ENCODE measurements at places on chromosomes 16 and 17.

DNA sequence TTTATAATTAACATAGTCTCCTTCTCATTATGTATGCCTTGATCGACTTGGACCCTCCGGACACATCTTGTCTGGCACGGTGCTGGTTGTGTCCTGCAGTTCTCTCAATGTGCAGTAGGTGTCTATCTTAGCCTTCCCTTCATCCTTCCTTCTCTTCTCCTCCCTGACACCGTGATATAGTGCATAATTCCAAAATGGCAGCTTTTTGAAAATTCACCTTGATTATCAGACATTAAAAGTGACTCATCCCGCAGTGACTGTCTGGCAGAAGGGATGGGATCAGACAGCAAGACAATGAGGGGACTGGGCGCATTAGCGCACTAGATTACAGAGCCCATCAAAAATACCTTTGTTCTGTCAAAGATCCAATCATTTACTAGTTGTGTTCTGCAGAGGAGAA, 70.0 kb upstream of the PMFBP1 start:
- DNase-seq, result peak; percentile 38

- no peak for DNase-seq
These were observed 18.1 kb downstream of the IRF8 start for GRCh38 chr16:85917012-85917411.

- DNase-seq, result no peak
These were observed 892 bp downstream of the RBFOX3 start for GRCh38 chr17:79609673-79610645.

DNA sequence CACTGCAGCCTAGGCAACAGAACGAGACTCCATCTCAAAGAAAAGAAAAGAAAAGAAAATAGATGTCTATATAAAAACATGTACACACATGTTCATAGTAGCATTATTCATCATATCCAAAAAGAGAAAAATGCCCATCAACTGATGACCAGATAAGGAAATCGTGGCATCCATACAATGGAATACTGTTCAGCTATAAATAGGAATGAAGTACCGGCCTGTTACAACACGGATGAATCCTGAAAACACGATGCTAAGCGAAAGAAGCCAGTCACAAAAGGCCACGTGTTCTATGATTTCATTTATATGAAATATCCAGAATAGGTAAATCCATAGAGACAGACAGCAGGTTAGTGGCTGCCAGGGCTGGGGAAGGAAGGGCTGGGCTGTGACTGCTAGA, 65.8 kb downstream of the TBC1D16 start:
- no peak for DNase-seq

GRCh38 chr17:27442702-27443101, 13.5 kb upstream of the KSR1 start:
- no peak for DNase-seq

DNA sequence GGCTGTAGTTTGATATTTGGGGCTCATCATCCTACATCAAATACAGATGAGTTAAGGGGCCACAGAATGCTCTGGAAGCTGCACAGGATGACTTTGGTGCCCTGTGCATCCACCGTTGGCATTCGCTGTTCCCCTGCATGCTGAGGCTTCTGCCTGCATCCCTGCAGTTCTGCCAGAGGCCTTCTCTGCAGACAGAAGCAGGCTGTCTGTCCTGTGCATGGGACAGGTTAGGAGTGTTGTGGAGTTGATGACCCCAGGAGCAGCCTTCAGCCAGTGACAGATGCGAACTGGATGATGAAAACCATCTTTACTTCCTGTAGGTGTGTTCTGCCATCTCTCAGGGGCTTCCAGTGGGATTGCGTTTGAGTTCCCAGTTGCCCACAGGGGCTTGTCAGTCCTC, 13.6 kb upstream of the TNS4 start:
- no peak for DNase-seq

DNA sequence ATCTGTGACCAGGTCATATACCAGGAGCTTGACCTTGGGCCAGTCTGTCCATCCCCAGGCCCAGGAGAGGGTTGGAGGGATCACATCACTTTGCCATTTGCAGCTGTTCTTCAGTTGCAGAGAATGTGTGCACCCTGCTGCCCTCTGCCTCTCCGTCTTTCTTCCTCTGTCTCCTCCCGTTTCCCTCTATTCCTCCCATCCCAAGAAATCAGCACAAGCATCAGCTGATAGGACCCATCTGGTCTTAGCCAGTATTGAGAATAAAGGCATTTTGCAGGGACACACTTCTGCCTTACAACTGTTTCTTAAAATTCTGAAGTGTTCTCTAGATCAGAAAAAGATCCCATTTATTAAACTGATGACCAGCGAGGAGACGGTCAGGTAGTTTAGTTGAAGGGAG, 368.7 kb downstream of the CPPED1 start:
- DNase-seq, result no peak
